ENCODE measurements at places on chromosomes 4 and X. TPM values are rescaled to one million over a fixed set of nuclear protein-coding genes. Genes with fewer than 3 reads are reported as not detected.

Gene NAP1L3
- polyA plus RNA-seq: 0.84 TPM

Gene GLRA2
- polyA plus RNA-seq: not detected

Gene ADAMTS3
- polyA plus RNA-seq: 0.77 TPM

Gene VCX3B
- not detected for polyA plus RNA-seq

Gene FRMD7
- not detected for polyA plus RNA-seq
